Urinary bladder (tissue), 4 donors: ENCODE measurements at places on chromosomes 6 and 20. TPM values are rescaled to one million over a fixed set of nuclear protein-coding genes. Genes with fewer than 3 reads are reported as not detected.

SLC17A9 gene
- polyA plus RNA-seq: 3.2 TPM

TRAPPC3L gene
- 0.05 TPM for polyA plus RNA-seq

DNA sequence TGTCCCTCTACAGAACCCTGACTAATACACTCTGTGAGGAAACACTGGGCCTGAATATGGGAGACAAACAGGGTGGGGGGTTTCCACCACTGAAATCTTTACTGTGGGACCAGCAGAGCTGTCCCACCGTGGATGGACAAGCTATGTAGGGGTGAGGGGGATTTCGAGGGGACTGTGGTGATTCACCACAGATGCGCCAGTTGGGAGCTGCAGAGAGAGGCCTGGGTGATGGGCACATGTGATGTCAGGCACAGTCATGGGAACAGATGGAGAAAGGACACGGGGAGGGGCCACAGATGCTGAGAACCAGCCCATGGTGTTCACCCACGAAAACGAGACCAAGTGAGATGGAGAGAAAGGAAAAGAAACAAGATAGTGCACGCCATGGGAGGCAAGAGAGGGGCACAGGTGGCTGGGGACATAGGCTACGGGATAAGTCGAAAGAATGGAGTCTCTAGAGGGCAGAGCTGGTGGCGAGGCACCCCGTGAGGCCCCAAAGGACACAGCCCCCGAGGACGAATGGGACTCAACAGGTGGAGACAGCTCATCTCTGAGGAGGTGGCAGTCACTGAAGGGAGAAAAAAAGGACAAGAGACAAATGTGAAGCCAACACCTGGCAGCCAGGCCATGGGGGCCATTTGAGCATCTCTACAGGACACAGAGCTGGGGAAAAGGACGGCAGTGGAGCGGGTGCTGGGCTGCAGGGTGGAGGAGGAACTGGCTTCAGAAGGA, 10.5 kb upstream of the RAMACL start:
- DNase-seq: no peak

GRCh38 chr6:170010665-170011203, 259.3 kb downstream of the ERMARD start:
- DNase-seq: no peak

DNA sequence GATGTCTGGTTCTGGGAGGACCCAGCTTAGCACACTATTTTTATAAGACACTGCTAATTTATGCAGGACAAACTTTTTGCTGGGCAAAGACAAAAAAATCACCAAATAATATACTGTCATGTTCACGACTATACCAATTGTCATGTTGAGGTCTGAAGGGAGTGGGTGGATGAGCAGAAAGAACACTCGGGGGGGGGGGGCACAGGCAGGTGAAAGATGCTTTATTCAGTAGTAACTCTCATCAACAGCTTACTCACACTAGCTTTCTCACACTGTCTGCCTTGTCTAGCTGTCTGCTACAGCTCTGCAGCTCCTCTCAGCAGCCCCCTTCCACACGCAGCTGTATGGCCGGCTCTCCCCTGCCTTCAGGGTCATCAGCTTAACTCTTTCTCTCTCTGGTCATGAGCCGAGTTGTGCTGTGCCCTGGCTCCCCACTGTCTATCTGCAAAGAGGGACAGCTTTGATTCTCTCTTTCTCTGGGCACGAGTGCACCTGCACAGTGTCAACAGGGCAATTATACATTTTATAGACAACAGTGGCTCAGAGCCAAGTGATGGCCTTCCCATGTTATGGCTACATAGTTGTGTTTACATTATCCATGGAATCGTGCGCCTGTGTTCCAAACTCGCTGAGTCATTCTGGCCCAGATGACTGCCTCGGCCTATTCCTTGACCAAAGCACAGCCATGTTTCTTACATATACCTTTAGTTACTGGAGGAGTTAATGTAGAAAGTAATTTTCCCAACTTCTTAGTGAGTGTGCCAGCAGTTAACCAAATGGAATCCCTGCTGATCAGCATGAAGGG, 187.7 kb upstream of the PRSS16 start:
- DNase-seq: no peak

GRCh38 chr6:89997456-89998445, 103.5 kb downstream of the GJA10 start:
- no peak for DNase-seq

- DNase-seq: no peak
These were observed 13.3 kb upstream of the RIPOR2 start for GRCh38 chr6:24949020-24949569.

DNA sequence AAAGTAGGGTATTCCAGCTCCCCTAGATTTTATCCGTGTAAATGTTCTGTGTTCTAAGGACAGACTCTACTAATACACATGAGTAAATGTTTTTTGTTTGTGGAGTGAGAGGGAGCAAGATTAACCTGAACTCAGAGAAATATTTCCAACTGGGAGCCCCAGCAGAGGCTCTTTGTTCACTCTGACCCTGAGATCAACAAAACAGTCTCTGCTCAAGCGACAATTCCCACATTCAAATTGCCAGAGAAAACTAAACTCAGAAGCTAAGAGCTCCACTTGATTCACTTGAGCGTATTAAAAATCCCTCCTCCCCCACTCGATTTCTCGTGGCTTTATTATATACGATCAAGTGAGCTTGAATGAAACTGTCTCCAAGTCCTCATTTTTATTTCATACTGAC, 413.9 kb upstream of the JARID2 start:
- no peak for DNase-seq

- no peak for DNase-seq
These were observed 98.2 kb downstream of the PSMG4 start for GRCh38 chr6:3356824-3357420.

- DNase-seq: no peak
These were observed 1.4 kb downstream of the PPP1R3D start for GRCh38 chr20:59938696-59939051.
